OCI-LY7 (cell line): ENCODE measurements at places on chromosomes 6 and 20. TPM values are rescaled to one million over a fixed set of nuclear protein-coding genes. Genes with fewer than 3 reads are reported as not detected.

Gene KIF25
- not detected in 2 replicates for total RNA-seq

Gene HTR1B
- not detected in 2 replicates for total RNA-seq

Gene MRPS18A
- 54.7 and 61.6 TPM in 2 replicates for total RNA-seq

Gene TNFRSF21
- 35.1 and 36.5 TPM in 2 replicates for total RNA-seq

Gene MDFI
- not detected in 2 replicates for total RNA-seq

Gene ZBTB46
- total RNA-seq: 0.67 and 1.1 TPM in 2 replicates

Gene ZBP1
- total RNA-seq: 1.5 and 2.0 TPM in 2 replicates

Gene PROKR2
- total RNA-seq: not detected in 2 replicates

Gene SYCP2L
- 1.3 and 2.0 TPM in 2 replicates for total RNA-seq

Gene OR2H1
- not detected in 2 replicates for total RNA-seq

Gene OR2B6
- not detected in 2 replicates for total RNA-seq

Gene SYNJ2
- total RNA-seq: 0.09 and 0.21 TPM in 2 replicates

Gene PCIF1
- total RNA-seq: 40.6 and 50.3 TPM in 2 replicates

Gene POPDC3
- total RNA-seq: not detected in 2 replicates

Gene RUNX2
- total RNA-seq: 0.13 and 0.27 TPM in 2 replicates

Gene LY6G5C
- total RNA-seq: 2.5 and 3.5 TPM in 2 replicates

Gene OXT
- total RNA-seq: not detected in 2 replicates

Gene OTOR
- total RNA-seq: not detected in 2 replicates

Gene CLVS2
- not detected in 2 replicates for total RNA-seq

DNA sequence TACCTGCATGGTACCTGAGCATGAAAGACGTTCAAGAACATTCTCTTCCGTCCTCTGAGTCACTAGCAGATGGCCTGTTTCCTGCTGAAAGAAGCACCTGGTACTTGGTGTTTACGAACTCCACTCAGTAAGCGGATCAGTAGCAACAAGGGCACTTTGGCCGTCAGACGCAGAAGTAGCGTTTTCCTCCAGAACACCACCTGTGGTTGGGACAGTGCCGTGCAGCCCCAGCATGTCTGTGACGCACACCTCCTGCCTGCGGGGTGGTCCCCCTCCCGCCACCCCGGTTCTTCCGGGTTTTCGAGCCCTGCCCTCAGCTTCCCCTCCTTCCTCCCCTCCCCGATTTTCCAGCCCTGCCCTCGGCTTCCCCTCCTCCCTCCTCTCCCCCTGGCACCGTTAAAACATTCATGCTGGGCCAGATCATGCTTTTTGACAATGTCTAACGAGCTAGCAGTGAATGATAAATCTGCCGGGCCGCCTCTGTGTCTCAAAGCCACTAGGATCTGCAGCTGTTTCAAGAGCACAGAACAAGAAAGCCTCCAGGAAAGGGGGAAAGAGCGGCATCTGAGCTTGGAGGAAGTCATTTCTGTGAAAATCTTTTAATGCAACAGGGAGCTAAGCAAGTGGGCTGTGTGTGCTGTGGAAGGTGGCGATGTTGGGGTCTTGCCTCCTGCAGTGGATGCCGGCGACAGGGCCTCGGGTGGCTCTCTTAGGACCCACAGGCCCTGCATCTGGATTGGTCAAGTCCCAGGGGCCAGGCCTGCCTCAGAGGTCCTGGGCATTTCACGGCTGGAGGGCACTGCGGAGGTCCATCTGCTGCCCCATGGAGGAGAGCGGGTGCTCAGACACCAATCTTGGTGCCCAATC, 207.9 kb downstream of the ERMARD start:
- peak; percentile 95 for DNase-seq

DNA sequence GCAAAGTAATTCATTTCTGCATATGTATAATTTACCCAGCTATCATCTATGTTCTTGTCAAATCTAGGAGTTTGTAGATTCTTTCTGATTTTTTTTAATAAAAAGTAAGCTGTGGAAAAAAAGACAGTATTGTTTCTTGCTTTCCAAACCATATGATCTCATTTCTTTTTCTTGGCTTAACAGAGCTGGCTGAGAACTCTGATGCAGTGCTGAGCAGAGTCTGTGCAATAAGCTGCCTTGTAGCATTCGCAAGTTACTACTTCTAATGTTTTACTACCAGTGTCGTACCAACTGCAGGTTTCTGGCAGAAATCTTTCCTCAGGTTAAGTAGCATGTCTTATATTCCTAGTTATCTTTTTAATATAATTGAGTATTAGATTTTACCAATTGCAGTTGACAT, 15.6 kb downstream of the RRBP1 start:
- DNase-seq: no peak

DNA sequence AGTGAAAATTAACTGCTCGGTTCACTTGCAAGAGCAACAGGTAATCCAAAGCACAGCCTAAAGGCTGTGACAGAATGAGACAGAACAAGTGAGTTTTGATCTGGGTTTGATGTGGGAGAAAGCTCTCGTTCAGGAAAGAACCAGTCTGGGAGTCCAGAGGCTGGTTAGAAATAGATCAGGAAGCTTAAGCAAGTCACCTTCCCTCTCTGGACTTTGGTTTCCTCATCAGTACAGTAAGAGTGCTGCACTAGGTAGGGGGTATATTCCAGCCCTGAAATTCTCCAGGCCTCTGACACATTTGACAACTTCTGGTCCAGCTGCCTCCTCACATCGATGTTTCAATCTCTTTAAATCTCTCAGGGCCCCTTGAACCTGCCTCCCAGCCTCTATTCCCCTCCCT, 33.7 kb upstream of the MDGA1 start:
- no peak for DNase-seq

DNA sequence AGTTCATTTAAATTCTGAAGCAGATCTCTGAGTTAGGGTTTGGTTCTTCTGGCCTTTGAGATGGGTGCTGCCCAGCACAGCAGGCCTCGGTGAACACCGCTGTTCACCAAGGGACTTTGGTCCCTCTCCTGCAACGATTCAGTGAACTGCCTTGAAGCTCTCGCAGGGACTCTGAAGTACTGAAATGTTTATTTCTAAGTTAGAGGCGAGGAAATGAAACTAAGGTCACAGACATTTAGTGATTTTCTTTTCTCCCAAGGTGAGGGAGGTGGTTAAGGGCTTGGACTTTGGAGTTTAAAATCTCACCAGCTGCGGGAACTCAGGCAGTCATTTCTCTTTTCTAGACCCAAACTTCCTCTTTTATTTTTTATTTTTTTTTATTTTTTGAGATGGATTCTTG, 26.2 kb downstream of the E2F3 start:
- peak; percentile 25 for DNase-seq

- peak; percentile 14 for DNase-seq
Observed at GRCh38 chr20:45998761-45999160, 9.9 kb upstream of the MMP9 start.

- no peak for DNase-seq
Observed at GRCh38 chr20:38172408-38172807, 7.3 kb upstream of the TGM2 start.

GRCh38 chr6:29815118-29815750, 12.4 kb upstream of the HLA-G start:
- DNase-seq: no peak

DNA sequence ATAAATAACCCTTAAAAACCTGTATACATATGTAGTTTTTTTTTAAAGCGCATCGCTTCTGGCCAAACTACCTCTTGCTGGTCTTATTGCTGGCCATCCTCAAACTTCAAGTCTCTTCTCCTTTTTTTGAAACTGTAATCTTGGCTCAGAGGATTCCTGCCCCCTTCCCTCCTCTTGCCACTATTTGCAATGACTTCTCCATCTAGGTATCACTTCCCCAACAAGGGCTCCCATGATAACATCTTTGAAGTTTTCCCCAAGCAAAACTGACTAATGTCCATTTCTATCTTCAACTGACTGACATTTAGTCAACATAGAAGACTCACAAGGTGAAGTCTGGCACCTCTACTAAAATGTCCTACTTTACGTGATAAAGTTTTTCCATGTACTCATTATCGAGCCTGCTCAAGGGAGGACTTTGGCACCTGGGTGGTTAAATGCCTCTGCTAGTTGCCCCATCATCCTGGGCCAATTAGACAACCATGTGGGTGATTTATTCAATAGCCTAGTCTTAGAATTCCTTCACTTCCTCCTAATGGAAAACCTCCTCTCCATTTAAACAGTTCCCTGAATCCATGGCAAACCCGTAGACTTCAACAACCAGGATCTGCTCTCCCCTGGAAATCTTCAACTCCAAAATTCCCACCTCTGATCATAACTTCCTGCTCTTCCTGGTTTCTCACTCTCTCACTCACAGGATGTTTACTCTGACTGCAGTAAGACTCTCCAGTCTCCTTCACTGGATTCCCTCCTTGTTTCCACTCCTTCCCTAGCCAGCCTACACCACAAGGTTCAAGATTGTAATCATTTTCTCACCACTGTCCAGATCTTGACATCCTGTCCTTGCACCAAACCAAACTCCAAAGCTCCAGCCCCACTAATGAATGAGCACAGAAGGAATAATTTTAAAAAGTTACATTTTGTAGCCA, 9.4 kb upstream of the PLAGL1 start:
- DNase-seq: no peak

GRCh38 chr6:52135217-52135616, 47.8 kb upstream of the PKHD1 start:
- DNase-seq: no peak

GRCh38 chr6:12336121-12336971, 46.2 kb downstream of the EDN1 start:
- no peak for DNase-seq

- no peak for DNase-seq
Observed at GRCh38 chr6:34489207-34489805, 23.4 kb downstream of the PACSIN1 start.

- no peak for DNase-seq
Observed at GRCh38 chr20:2089447-2089846, 12.2 kb upstream of the STK35 start.

DNA sequence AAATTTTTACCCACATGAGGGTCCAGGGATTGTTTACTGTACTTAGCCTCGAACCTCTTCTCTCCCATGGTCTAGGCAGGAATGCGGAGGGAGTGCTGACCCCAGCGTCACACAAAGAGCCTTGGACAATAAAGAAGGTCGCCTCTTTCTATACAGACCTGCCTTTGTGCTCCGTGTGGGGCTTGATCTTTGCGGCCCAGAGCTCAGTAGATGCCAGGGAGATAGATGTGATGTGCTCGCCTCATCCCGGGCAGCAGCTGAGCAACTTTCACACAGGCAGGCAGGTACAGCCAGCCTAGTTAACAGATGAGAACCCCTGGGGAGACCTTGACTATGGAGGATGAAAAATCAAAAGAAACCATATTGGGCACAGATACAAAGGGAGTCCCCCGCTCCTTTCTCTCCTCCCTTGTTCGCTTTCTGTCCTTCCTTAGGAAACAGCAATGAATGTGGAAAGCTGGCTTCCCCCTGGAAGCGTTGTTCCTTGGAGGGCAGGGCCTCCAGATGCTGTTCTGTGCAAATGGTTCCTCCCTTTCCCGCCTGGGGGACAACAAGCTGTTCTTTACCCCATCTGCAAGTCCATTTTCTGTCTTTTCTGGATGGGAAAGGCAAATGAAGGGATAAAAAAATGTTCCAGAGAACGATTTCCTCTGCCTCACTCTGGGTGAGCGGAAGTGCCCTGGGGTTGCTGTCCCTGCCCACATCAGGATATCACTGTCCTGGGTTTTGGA, 128.3 kb downstream of the OLIG3 start:
- DNase-seq: no peak

DNA sequence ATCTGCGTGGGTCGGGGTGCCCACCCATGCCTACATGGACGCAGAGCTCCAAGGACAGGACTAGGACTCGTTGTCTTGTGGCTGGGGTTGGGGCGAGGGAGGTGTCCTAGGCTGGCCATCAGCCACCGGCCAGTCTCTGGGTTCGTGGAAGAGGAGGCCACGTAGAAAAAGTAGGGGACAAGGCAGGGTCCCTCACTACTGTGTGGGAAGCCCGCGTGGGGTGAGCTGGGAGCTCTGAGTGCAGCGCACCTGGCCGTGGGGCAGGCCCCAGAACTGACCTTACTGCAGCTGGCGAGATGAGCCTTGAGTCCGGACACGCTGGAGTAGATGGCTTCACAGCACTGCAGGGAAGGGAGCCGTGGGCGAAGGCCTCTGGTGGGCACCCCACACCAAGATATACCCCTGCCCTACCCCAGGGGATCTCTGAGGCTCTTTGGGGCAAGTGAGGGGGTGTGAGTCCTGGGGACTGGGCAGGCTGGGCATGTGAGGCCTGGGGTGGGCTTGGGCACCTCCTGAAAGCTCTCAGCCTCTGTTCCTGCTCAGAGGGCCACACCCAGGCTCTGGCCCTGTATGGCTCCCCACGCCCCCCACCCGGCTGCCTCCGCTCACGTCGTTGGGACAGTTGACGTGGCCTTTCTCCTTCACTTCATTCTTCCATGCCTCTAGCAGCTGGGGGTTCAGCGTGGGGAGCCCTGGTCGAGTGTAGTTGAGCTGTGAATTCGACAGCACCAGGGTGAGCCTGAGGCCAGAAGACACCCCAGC, 5.6 kb upstream of the UCKL1 start:
- DNase-seq: no peak

GRCh38 chr6:128029826-128030225, 129.0 kb upstream of the THEMIS start:
- DNase-seq: no peak

DNA sequence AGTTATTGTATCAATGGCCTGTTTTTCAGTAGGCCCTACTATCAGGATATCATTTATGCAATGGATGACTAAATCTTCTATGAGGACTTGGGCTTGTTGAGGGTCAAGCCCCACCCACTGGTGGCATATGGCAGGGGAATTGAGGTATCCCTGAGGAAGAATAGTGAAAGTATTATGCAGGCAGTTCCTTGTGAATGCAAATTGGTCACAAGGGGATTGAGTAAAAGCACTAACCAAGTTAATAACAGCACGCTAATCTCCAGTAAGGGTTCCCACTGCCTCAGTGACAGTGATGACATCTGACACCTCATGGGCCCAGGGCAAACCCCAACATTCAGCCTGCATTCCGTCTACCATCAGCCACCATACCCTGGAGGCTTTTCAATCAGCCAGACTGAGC, 14.9 kb downstream of the BPIFA1 start:
- DNase-seq: no peak

DNA sequence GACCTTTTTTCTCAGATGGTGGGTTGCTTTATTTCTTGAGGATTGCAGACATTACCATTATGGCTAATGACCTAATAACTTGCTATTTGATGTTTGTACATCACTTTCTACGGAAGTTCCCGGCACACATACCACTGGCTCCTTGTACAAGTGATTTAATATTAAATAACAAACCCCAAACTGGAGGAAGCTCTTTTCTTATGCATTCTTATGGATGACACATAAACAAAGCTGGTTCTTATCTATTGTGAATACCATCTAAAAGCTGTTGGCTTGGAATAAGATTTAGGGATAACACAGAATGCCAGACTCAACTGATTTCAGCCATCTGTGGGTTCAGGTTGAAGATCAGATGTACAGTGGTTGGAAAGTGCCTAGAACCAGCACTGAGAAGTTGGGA, 272.6 kb downstream of the TSHZ2 start:
- no peak for DNase-seq
